ENCODE measurements at places on chromosomes 7 and 10.
A peak's percentile ranks its signal among the peaks of the same experiment; 100 is the strongest.

- no peak for DNase-seq
These were observed 116.1 kb downstream of the KLF6 start for GRCh38 chr10:3668966-3669330.

DNA sequence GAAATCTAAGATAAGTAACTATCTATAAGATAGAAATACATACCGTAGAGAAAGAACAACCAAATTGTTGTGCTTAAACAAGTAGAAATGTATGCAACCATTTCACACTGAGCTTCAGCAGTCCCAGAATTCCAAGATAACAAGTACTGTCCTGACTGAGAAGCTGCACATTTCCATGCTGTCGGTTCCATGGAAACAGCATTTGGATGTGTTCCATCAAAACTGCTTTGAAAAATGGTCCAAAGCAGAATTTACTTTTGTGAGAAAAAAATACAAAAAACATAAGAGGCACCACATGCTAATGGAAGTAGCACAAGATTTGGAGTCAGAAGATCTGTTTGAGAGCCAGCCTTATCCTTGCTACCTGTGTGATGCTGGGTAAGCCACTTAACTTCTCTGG is 92.6 kb downstream of the MTERF1 start:
- no peak for DNase-seq

GRCh38 chr7:24483804-24484203 is 89.4 kb upstream of the PALS2 start:
- DNase-seq: no peak

DNA sequence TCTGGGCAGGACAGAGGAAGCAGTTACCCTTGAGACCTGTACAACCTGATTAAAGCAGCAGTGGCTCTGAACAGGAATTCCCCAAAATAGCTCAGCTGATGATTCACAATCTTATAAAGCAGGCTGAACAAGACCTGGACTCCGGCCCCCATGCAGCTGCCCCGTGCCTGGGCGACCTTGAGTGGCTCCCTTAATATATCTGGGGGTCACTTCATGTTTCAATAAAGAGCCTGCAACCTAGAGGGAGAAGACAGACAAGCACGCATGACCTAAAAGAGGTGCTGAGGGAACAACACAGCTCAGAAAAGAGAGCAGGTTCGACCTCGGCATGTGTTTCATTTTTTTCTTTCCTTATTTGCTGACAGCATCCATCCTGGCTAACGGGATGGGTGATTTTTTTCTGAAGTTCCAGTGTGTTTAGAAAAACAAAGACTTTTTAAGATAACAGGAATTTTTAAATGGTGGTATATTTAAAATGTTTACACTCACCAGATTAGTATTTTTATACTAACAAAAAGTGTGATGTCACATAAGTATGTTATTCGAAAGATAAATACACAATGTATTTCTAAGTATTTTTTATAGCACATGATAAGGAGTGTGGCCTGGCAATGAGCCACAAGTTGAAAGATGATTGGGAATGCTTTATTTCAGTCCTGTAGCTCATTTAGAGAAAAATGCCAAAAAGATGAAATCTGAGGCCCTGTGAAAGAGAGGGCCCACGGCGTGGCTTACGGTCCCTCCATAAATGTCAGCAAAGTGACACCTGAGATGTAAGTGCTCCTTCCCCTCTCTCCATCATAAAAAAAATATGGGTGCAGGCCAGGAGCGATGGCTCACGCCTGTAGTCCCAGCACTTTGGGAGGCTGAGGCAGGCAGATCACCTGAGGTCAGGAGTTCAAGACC is 161.3 kb downstream of the SLIT1 start:
- DNase-seq: no peak

- DNase-seq: no peak
These were observed 38.8 kb downstream of the GSDME start for GRCh38 chr7:24718431-24718831.

GRCh38 chr10:102729029-102730026 is 14.4 kb upstream of the WBP1L start:
- DNase-seq: peak; percentile 51

DNA sequence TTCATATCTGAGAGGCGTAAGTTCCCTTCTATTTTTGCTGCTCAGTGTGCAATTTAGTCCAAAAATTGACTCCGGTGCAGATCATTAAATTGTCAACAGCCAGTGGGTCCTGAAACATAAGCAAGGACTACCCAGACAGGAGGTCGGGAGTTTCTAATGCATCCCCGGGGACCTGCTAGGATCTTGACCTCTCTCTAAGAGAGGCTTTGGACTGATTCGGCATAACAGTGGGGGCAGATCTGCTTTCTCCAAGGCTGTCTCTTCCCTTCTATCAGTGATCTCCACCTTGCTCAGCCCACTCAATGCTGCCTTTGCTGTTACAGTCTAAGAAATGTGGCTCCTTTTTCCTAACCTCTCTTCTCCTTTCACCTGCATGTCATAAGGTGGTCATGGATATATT is 199.1 kb upstream of the NRP1 start:
- no peak for DNase-seq

Measured in stimulated activated CD4-positive, alpha-beta T cell treated with anti-CD3 and anti-CD28 coated beads, Interleukin-2, amount 100 ng/mL, for 48 hours (primary cell).